Urinary bladder (tissue), 4 donors: ENCODE measurements at places on chromosomes 11 and 22. TPM values are rescaled to one million over a fixed set of nuclear protein-coding genes. Genes with fewer than 3 reads are reported as not detected.

Gene TH
- total RNA-seq = 1.6 TPM

Gene GGT5
- total RNA-seq = 3.4 TPM

Gene SMIM38
- 0.90 TPM for total RNA-seq

- no peak for DNase-seq
These were observed 43.1 kb downstream of the TRAF6 start for GRCh38 chr11:36467012-36467411.

GRCh38 chr11:115409691-115410220, 94.5 kb downstream of the CADM1 start:
- no peak for DNase-seq

GRCh38 chr11:13349581-13349980, 72.0 kb downstream of the BMAL1 start:
- DNase-seq = no peak

DNA sequence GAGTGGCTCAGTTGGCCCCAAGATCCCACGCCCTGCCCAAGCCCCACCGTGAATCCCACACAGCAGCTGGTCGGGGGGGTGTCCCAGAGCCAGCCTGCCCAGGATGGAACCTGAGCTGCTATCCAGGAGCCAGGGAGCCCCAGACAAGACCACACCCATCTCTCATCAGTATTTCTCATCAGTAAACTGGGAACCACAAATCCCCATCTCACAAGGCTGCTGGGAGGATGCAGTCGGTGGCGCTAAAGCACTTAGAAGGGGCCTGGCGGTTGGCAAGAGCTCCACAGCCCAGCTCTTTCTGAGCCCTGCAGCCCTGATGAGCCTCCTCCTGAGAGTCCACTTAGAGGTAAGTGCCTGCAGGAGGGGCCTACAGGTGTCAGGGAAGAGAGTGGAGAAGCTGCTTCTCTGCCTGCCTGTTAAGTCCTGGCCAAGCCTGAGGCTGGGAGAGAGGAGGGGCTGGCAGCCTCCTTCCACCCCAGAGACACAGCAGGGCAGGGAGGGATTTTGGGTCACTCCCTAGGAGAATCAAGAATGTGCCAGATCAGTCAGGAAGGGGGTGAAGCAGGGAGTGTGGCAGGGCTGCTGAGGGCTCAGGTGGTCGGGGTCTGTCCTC, 6.1 kb downstream of the FADS3 start:
- DNase-seq = no peak

GRCh38 chr11:17601256-17601671, 54.2 kb downstream of the OTOG start:
- DNase-seq = no peak

DNA sequence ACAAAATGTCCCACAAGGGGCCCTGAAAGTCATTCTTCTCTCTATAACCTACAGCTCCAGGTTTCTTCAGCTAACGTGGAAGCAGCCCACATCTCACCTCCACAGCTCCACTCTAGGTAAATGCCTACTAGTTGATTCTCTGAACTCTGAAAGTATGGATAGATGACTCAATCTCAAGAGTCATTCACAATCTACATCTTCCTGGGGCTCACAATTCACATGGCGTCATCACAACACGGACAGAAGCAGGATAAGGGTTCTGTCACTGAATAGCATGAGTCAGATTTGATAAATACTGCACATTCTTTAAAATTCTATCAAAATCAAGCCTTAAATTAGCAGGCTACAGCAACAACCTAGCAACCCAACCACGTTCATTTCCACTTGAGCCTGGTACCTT, 96.3 kb downstream of the PLEKHA7 start:
- DNase-seq = no peak
